ENCODE measurements at places on chromosomes 3 and 15.

DNA sequence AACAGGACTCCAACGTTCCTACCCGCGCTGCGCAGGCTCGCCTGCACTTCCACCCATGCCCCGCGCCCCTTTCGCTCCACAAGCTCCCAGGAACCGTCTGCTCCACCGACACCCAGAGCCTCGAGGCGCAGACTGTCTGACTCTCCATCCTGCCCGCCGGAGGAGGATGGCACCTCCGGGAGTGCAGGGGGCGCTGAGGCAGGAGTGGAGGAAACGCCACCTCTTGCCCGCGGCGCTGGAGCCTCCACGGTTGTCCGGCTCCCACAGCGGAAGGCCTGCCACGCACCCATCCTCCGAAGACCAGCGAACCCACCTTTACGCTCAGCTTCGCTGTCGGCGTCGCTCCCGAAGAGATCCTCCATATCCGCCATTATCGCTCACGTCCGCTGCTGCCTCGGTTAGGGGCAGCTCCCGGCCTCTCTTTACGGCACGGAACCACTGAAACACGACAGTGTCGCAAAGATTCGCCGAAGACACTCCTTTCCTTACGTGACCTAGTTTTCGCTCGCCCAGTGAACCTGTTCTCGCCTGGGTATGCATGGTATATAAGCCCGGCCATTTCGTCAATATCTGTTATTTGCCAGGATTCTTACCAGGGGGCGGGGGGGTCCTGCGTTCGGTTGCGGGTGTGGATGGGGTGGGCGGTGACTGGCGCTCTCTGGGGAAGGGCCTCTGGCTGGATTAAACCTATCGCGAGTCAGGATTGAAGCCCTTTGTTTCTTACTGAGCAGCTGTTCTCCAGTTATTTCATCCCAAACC lies at the start of gene LEO1:
Gene LEO1 (minus strand): TSS at position 404 of the 759 bp plus-strand sequence. CDS start 33 bp downstream, at position 371.
- peaks cover 12% of the 10 kb centered on the region for H3K36me3 ChIP-seq
- H3K4me3 ChIP-seq: peak within 1 kb of the TSS; percentile 96
- H3K27ac ChIP-seq: peak within 1 kb of the TSS; percentile 91
- DNase-seq: peak; percentile 98
- H3K27me3 ChIP-seq: peaks cover 2% of the 10 kb centered on the region
- peaks cover 16% of the 10 kb centered on the region for H3K4me1 ChIP-seq

GRCh38 chr3:178585454-178585853 lies 49.2 kb downstream of the KCNMB2 start:
- H3K36me3 ChIP-seq: no peaks in the 10 kb centered on the region
- no peak for DNase-seq
- no peak overlapping the region for H3K27ac ChIP-seq
- H3K4me1 ChIP-seq: no peaks in the 10 kb centered on the region
- no peaks in the 10 kb centered on the region for H3K27me3 ChIP-seq
- H3K4me3 ChIP-seq: no peak overlapping the region

GRCh38 chr15:90571063-90571541 lies 41.4 kb downstream of the CRTC3 start:
- DNase-seq: peak; percentile 81
- H3K4me3 ChIP-seq: peak overlapping the region; percentile 80
- peaks cover 28% of the 10 kb centered on the region for H3K4me1 ChIP-seq
- H3K27ac ChIP-seq: peak overlapping the region; percentile 90
- H3K27me3 ChIP-seq: no peaks in the 10 kb centered on the region
- H3K36me3 ChIP-seq: 0 out of 2 replicates have a peak, but pooled peaks cover 5% of the 10 kb centered on the region

DNA sequence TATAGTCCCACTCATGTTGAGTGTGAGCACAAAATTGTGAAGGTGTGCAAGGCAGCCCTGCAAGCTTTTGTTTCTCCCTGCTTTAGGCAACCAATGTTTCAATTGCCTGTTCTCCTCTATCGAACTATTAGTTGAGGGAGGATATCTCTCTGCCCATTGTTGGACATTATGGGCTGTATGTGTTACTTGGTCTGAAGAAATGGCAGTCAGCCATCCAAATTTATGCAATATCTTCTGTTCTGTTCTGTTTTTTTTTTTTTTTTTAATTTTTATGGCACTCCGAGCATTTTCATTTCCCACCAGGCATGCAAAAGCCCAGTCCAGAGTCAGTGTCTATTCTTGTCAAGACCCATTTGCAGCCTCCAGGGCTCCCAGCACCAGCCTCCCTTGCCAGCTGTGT lies 44.0 kb downstream of the ANAPC13 start:
- H3K4me3 ChIP-seq: no peak overlapping the region
- no peak overlapping the region for H3K27ac ChIP-seq
- peaks cover 71% of the 10 kb centered on the region for H3K4me1 ChIP-seq

GRCh38 chr3:87329065-87329464 lies 52.7 kb upstream of the POU1F1 start:
- peaks cover 1% of the 10 kb centered on the region for H3K27me3 ChIP-seq
- no peak overlapping the region for H3K27ac ChIP-seq
- DNase-seq: no peak
- H3K36me3 ChIP-seq: no peaks in the 10 kb centered on the region

- peaks cover 43% of the 10 kb centered on the region for H3K36me3 ChIP-seq
- 0 out of 2 replicates have a peak overlapping the region, but pooled peaks have one; percentile 3 for H3K27ac ChIP-seq
- peaks cover 3% of the 10 kb centered on the region for H3K27me3 ChIP-seq
- no peak for DNase-seq
Measured at GRCh38 chr15:68782589-68783161, 38.0 kb downstream of the ANP32A start.

DNA sequence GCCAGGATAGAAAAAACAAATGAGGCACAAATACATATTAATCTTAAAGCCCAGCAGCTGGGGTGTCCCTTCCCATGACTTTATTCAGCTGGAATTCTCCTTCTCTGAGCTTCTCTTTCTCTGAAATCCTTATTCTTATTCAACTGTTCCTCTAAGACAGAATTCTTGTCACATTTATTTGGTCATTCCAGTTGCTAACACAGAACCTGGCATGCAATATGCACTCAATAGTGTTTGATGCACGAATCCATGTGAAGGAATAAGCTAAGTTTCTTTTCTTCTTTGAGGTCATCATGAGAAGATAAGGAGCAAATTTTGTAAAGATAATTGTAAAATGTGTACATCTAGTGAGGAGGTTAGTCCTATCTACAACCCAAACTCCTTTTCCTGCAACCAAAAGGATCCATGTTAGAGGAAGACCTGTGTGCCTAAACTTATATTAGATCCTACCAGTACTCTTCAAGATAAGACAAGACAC lies 154.2 kb upstream of the KCNMB2 start:
- DNase-seq: peak; percentile 47
- peaks cover 54% of the 10 kb centered on the region for H3K4me1 ChIP-seq
- H3K36me3 ChIP-seq: peaks cover 6% of the 10 kb centered on the region
- peak overlapping the region; percentile 37 for H3K4me3 ChIP-seq

GRCh38 chr15:101127506-101128076 lies 124.3 kb downstream of the CHSY1 start:
- H3K27ac ChIP-seq: peak overlapping the region; percentile 99
- peaks cover 4% of the 10 kb centered on the region for H3K27me3 ChIP-seq
- peaks cover 20% of the 10 kb centered on the region for H3K36me3 ChIP-seq
- H3K4me1 ChIP-seq: peaks cover 66% of the 10 kb centered on the region

- H3K27me3 ChIP-seq: peaks cover 5% of the 10 kb centered on the region
- no peak overlapping the region for H3K27ac ChIP-seq
- no peak overlapping the region for H3K4me3 ChIP-seq
Measured at GRCh38 chr15:63892794-63893441, 59.2 kb upstream of the HERC1 start.

DNA sequence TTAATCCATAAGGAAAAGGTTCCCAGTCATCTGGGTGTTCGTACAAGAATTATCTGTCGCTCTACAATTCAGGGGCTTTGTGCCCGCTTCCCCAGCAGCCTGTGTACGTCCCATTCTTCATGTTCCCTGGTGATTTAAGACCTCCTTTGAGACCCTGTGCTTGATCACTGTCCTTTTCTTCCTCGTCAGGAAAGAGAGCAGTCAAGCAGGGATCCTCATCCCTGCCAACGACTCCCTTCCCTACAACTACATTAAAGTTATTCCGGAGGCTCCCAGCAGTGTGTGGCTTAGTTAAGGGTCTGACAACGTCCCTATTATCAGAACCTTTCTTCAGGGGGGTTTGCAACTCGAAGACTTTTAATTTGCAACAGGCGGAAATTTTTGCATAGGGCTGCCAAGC lies 175.7 kb downstream of the FOXP1 start:
- H3K27ac ChIP-seq: no peak overlapping the region
- no peak overlapping the region for H3K4me3 ChIP-seq
- H3K36me3 ChIP-seq: no peaks in the 10 kb centered on the region
- DNase-seq: no peak

DNA sequence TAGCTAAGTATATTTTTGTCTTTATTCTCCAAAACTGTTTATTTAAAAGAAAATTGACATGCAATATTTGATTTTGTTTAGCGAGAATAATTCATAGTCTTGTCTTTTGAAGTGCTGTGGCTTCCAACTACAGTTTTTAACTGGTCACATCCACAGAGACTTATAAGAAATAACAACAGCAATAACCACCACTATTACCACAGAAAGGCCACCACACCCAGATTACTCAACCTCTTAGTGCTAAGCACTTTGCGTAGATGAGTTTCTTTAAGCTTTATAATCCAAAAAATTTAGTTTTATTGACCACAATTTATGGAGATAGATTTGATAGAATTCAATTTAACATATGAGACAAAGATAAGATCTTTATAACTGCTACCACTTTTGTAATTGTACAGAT lies 468.4 kb upstream of the UBE2E2 start:
- DNase-seq: no peak
- H3K27ac ChIP-seq: no peak overlapping the region
- H3K27me3 ChIP-seq: no peaks in the 10 kb centered on the region
- no peaks in the 10 kb centered on the region for H3K4me1 ChIP-seq
- no peaks in the 10 kb centered on the region for H3K36me3 ChIP-seq

GRCh38 chr15:83653639-83654378 lies at the start of gene ADAMTSL3:
ADAMTSL3 (plus strand) TSS chr15:83654123; CDS start chr15:83655762, 1,639 bp downstream.
- H3K27me3 ChIP-seq: no peaks in the 10 kb centered on the region
- H3K4me3 ChIP-seq: no peak within 1 kb of the TSS
- no peak within 1 kb of the TSS for H3K27ac ChIP-seq

GRCh38 chr15:95636107-95636506 lies 694.4 kb upstream of the NR2F2 start:
- no peak for DNase-seq
- no peaks in the 10 kb centered on the region for H3K36me3 ChIP-seq
- H3K4me1 ChIP-seq: no peaks in the 10 kb centered on the region

DNA sequence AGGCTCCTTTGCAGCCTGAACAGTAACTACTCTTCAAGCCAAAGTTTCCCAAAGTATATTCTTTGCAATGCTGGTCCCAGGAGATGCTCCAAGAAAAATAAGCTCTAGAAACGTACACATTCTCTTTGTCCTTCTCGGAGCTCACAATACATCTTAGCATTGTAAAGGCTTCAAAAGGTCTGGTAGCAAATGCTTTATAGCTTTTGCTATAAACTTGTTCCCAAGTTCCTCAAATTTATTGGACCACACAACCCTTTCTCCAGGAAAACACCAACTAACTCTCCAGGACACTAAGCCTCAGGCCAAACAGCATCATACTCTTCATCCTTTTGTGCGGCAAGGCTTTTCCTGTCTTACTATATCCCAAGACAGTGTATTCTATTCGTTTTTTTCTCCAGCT lies 455.6 kb upstream of the PROK2 start:
- H3K4me1 ChIP-seq: peaks cover 7% of the 10 kb centered on the region
- H3K27me3 ChIP-seq: peaks cover 45% of the 10 kb centered on the region
- H3K27ac ChIP-seq: no peak overlapping the region
- no peak overlapping the region for H3K4me3 ChIP-seq

GRCh38 chr3:99869621-99870020 lies 52.0 kb downstream of the CMSS1 start:
- peak overlapping the region; percentile 41 for H3K27ac ChIP-seq
- no peak for DNase-seq

GRCh38 chr15:94887391-94887790 lies 656.0 kb downstream of the MCTP2 start:
- no peak overlapping the region for H3K4me3 ChIP-seq
- no peaks in the 10 kb centered on the region for H3K27me3 ChIP-seq
- DNase-seq: no peak
- H3K27ac ChIP-seq: no peak overlapping the region
- no peaks in the 10 kb centered on the region for H3K4me1 ChIP-seq
- H3K36me3 ChIP-seq: no peaks in the 10 kb centered on the region

DNA sequence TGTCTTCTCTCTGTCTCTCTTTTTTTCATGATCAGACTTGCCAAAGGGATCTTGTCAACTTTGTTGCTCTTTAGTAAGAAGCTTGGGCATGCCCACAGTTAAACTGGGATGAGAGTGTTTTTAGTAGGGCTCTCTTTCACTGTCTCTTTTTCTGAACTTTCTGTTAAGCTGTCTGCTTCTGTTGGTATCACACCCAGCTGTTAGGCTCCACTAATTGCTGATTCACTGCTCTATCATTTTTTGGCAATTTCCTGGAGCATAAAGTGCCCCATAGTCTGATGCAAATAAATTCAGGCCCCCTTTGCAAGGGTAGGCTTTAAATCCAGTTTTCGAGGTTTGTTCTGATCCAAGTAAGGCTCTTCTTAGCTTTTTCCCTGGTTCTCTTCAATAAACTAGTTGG lies 360.4 kb upstream of the ADAMTS9 start:
- H3K4me3 ChIP-seq: no peak overlapping the region
- H3K27me3 ChIP-seq: no peaks in the 10 kb centered on the region
- DNase-seq: no peak
- no peak overlapping the region for H3K27ac ChIP-seq

GRCh38 chr3:23550402-23550801 lies 255.4 kb upstream of the UBE2E1 start:
- DNase-seq: no peak
- no peaks in the 10 kb centered on the region for H3K36me3 ChIP-seq
- H3K4me1 ChIP-seq: peaks cover 20% of the 10 kb centered on the region
- no peak overlapping the region for H3K4me3 ChIP-seq
- no peaks in the 10 kb centered on the region for H3K27me3 ChIP-seq
- no peak overlapping the region for H3K27ac ChIP-seq

DNA sequence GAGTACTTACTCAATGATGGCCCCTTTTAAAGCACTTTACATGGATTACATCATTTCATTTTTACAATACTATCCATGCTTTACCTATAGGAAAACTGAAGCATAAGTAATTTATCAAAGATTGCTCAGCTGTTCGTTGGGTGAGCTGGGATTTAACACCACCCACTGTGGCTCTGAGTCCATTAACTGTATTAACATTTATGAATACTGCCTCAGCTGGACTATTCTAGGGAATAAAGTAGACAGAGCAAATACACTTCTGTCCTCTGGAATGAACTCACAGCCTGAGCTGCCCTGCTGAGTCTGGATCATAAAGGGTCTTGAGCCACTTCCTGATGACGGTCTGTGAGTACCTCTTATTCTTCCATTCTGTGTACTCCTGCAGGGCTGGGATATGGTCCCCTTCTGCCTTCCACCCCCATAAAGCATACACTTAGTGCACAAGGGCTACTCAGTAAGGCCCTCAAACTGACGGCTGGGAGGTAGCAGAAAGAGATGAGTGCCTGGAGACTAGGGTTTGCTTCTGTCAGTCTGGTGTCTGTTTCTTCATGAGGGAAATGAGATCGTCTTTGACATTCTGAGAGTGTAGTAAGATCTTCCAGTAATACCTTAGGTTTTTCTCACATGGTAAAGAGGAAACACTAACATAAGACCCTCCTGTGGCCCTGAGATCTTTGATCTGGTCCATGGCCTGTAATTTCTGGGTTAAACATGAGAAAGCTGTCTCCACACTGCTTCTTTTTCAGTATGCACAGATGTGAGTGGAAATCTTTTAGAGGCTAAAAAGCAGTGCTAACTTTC lies 12.6 kb upstream of the ST6GAL1 start:
- no peaks in the 10 kb centered on the region for H3K4me1 ChIP-seq
- H3K27ac ChIP-seq: no peak overlapping the region
- no peaks in the 10 kb centered on the region for H3K36me3 ChIP-seq
- no peak overlapping the region for H3K4me3 ChIP-seq
- no peak for DNase-seq

GRCh38 chr3:142279965-142280590 lies 54.7 kb upstream of the GK5 start:
- H3K4me3 ChIP-seq: no peak overlapping the region
- peaks cover 2% of the 10 kb centered on the region for H3K27me3 ChIP-seq
- H3K36me3 ChIP-seq: no peaks in the 10 kb centered on the region

All from HFFc6 (cell line).